ENCODE measurements at places on chromosomes 3 and 15. TPM values are rescaled to one million over a fixed set of nuclear protein-coding genes. Genes with fewer than 3 reads are reported as not detected.

- no peak for DNase-seq
- H3K4me1 ChIP-seq, result peaks cover 21% of the 10 kb centered on the region
- no peaks in the 10 kb centered on the region for H3K27me3 ChIP-seq
- no peaks in the 10 kb centered on the region for H3K36me3 ChIP-seq
- no peak overlapping the region for H3K27ac ChIP-seq
- no peak overlapping the region for H3K4me3 ChIP-seq
These were observed 55.6 kb upstream of the CGNL1 start for GRCh38 chr15:57320631-57321220.

GRCh38 chr3:14266361-14266760 is 87.7 kb downstream of the LSM3 start:
- H3K27me3 ChIP-seq, result peaks cover 6% of the 10 kb centered on the region
- H3K4me1 ChIP-seq, result peaks cover under 1% of the 10 kb centered on the region
- no peak for DNase-seq
- no peak overlapping the region for H3K27ac ChIP-seq
- H3K4me3 ChIP-seq, result no peak overlapping the region

GRCh38 chr3:142614059-142614626 is 17.9 kb downstream of the PLS1 start:
- no peak overlapping the region for H3K4me3 ChIP-seq
- no peak for DNase-seq
- no peaks in the 10 kb centered on the region for H3K27me3 ChIP-seq
- H3K4me1 ChIP-seq, result peaks cover 6% of the 10 kb centered on the region

DNA sequence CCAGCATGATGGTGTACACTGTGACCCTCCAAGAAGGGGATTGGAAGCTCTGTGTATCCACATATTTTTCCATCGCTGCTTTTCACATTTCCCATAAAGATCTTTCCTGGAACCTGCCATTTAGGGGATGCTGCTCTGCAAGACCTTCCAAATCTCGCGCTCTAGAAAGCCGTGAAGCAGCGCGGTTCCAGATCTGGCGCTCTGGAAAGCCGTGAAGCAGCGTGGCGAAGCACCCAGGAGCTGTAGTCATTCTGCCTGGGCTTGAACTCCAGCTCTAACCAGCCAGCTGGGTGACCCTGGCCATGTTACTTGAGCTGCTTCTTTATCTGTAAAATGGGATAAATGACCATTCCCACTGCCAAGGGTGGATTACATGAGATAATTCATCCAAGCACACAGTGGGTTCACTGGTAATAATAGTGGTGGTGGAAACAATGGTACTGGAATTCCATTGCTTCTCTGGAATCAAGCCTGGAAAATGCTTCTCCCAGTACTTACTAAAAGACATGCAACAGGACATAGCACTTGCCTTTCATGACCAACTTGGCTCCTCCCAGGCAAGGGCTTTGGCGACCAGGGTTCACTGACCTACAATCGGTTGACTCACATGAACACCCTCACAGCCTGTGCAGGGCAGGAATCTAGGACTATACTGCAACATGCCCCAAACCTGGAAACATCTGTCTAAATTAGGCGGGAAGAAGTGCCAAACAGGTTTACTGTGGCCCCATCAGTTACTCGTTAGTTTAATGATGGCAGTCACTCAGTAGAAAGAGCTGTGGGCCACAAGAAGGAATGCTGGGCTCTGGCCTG is 70.7 kb downstream of the XXYLT1 start:
- H3K27me3 ChIP-seq, result no peaks in the 10 kb centered on the region
- H3K27ac ChIP-seq, result no peak overlapping the region
- no peak overlapping the region for H3K4me3 ChIP-seq
- no peak for DNase-seq
- peaks cover 5% of the 10 kb centered on the region for H3K4me1 ChIP-seq
- no peaks in the 10 kb centered on the region for H3K36me3 ChIP-seq

DNA sequence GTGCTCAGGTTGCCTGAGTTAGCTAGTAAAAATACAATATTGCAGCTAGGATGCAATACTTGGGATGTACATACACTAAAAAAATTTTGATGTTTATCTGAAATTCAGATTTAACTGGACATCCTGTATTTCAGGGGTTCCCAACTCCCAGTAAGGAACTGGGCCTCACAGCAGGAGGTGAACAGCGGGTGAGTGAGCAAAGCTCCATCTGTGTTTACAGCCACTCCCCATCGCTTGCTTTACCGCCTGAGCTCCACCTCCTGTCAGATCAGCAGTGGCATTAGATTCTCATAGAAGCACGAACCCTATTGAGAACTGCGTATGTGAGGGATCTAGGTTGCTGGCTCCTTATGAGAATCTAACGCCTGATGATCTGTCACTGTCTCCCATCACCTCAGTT is 285.1 kb upstream of the PROK2 start:
- no peaks in the 10 kb centered on the region for H3K36me3 ChIP-seq
- peaks cover 8% of the 10 kb centered on the region for H3K27me3 ChIP-seq
- DNase-seq, result no peak
- no peaks in the 10 kb centered on the region for H3K4me1 ChIP-seq
- no peak overlapping the region for H3K27ac ChIP-seq

GRCh38 chr3:179510496-179510895 is 52.2 kb upstream of the ACTL6A start:
- H3K4me3 ChIP-seq, result no peak overlapping the region
- H3K4me1 ChIP-seq, result no peaks in the 10 kb centered on the region
- H3K27ac ChIP-seq, result no peak overlapping the region
- H3K36me3 ChIP-seq, result no peaks in the 10 kb centered on the region
- 0 out of 2 replicates have a peak, but pooled peaks cover 11% of the 10 kb centered on the region for H3K27me3 ChIP-seq
- no peak for DNase-seq

DNA sequence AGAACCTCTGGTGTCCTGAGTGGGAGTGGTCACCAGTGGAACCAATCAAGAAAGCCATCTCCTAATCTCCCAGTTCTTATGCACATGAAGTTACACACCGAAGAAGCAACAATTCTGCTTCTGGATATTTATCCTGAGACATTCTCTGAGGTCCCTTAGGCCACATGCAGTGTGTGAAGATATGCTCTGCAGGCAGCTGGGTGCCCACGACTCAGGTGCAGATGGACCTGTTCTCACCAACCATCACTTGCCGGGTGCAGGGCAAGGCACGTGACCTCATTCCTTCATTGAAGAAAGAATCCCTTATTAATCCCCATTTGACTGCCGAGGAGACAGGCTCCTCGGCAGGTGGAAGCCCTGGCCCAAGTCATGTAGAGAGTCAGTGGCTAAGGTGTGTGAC is 79.8 kb downstream of the WNT7A start:
- no peaks in the 10 kb centered on the region for H3K27me3 ChIP-seq
- no peaks in the 10 kb centered on the region for H3K36me3 ChIP-seq
- H3K4me1 ChIP-seq, result no peaks in the 10 kb centered on the region
- no peak overlapping the region for H3K27ac ChIP-seq
- no peak overlapping the region for H3K4me3 ChIP-seq

DNA sequence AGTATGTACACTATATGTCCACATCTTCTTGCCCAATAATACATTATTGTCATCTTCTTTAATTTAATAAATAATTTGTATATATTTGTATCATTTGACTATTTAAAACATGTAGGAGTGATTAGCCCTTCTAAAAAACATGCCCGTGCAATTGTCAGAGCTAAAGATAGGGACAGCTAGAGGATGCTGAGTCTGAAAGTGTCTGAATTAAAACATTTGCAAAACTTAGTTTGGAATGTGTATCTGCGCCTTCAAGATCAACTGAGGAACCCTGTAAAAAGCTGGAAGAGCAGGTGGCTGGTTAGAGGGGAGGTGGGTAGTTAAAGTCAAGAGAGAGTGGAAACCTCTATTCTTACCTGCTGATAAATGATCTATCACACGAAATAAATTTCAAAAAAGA is 4.7 kb downstream of the SLITRK3 start:
- no peaks in the 10 kb centered on the region for H3K27me3 ChIP-seq
- DNase-seq, result no peak
- no peak overlapping the region for H3K4me3 ChIP-seq
- H3K27ac ChIP-seq, result no peak overlapping the region
- no peaks in the 10 kb centered on the region for H3K4me1 ChIP-seq

GHRL gene
- total RNA-seq, result not detected

SELENOT gene
- 81.6 TPM for total RNA-seq

RARB gene
- total RNA-seq, result not detected

ASB14 gene
- total RNA-seq, result not detected

ISLR2 gene
- 0.05 TPM for total RNA-seq
